Dermis lymphatic vessel endothelial cell (primary cell): ENCODE measurements at places on chromosomes 1 and 21. TPM values are rescaled to one million over a fixed set of nuclear protein-coding genes. Genes with fewer than 3 reads are reported as not detected.

The C4BPB gene
- total RNA-seq, result 0.65 and 0.69 TPM in 2 replicates

The PADI2 gene
- under 0.01 and 0.33 TPM in 2 replicates for total RNA-seq

The CAPN8 gene
- not detected in 2 replicates for total RNA-seq

The KCNH1 gene
- not detected in 2 replicates for total RNA-seq

The LCE1F gene
- total RNA-seq, result not detected in 2 replicates

The ASCL5 gene
- not detected in 2 replicates for total RNA-seq

The TRIM67 gene
- total RNA-seq, result not detected in 2 replicates

The C1orf94 gene
- total RNA-seq, result not detected in 2 replicates

The SPATA45 gene
- total RNA-seq, result 0.17 TPM in 1 of 2 replicates, not detected in the other

The RORC gene
- total RNA-seq, result not detected in 2 replicates

The F13B gene
- total RNA-seq, result not detected in 2 replicates

The PHACTR4 gene
- 12.4 and 26.8 TPM in 2 replicates for total RNA-seq

The ADAM30 gene
- total RNA-seq, result not detected in 2 replicates

The ARHGEF10L gene
- 0.69 and 0.76 TPM in 2 replicates for total RNA-seq

The LCE1E gene
- total RNA-seq, result not detected in 2 replicates

The OR2T27 gene
- total RNA-seq, result not detected in 2 replicates

The PLPP3 gene
- 31.0 and 73.9 TPM in 2 replicates for total RNA-seq

The HSF2BP gene
- 0.33 and 0.52 TPM in 2 replicates for total RNA-seq

The C1orf122 gene
- 8.8 and 15.6 TPM in 2 replicates for total RNA-seq

The ZBTB8OS gene
- total RNA-seq, result 31.7 and 34.5 TPM in 2 replicates

The DDR2 gene
- total RNA-seq, result 7.6 and 10.0 TPM in 2 replicates

The GPBP1L1 gene
- 90.9 and 104 TPM in 2 replicates for total RNA-seq

The EPHA8 gene
- total RNA-seq, result not detected in 2 replicates

The ETV3L gene
- not detected in 2 replicates for total RNA-seq

The ZNF695 gene
- 1.1 and 1.5 TPM in 2 replicates for total RNA-seq

The IGFN1 gene
- not detected in 2 replicates for total RNA-seq

The MEX3A gene
- total RNA-seq, result 2.9 and 4.8 TPM in 2 replicates

The LZIC gene
- 20.7 and 27.2 TPM in 2 replicates for total RNA-seq

The OR2AK2 gene
- not detected in 2 replicates for total RNA-seq

The LIPI gene
- not detected in 2 replicates for total RNA-seq

The KLHDC9 gene
- 0.95 and 1.6 TPM in 2 replicates for total RNA-seq

The GFI1 gene
- under 0.01 TPM in 1 of 2 replicates, not detected in the other for total RNA-seq

The ADSS2 gene
- 63.0 and 81.6 TPM in 2 replicates for total RNA-seq

The CITED4 gene
- total RNA-seq, result 1.5 and 2.1 TPM in 2 replicates

The RBM34 gene
- 38.8 and 53.4 TPM in 2 replicates for total RNA-seq

The DIO1 gene
- total RNA-seq, result not detected in 2 replicates
